NB4 (cell line): ENCODE measurements at places on chromosomes 6 and 20.

DNA sequence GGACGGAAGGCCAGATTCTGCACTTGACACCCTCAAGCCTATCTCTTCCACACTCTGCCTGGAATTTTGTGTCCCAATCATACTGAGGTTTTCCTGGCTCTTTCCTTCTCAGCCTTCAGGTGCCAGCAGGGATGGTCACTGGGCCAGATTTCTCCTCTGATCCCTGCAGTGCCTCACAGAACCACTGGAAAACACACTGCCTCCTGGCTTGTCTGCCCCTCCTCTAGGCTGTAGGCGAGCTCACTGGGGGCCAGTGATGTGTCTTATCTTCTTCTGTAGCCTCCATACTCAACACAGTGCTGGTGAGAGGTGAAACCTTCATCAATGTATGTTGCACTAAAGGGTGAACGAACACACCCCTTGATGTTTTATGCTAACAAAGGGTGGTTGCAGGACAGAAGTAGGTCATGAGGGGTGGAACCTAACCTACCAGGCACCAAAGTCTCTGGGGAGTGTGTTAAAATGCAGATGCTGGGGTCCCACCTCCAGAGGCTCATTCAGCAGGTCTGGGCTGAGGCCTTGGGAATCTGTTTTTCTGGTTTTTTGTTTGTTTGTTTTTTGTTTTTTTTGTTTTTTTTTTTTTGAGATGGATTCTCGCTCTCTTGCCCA, 80.3 kb downstream of the CDH26 start:
- no peak for DNase-seq

GRCh38 chr6:153623496-153623895, 415.5 kb upstream of the OPRM1 start:
- DNase-seq, result no peak

DNA sequence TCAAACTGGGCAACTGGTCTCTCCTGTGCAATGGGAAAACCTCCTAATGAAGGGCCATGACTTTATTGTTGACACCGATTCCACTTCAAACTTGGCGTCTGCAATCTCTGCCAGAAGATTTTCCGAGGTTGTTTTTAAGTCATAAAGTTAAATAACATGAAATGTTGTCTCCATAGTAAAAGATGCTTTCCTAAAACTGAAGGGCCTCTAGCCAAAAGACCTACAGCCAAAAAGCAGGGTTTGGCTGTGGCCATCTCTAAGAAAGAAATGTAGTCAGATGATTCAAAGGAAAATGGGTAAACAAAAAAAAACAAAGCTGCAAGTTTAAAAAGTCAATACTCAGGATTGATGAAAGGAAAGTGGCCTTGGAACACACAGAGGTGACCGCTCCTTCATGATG, 14.1 kb downstream of the CD93 start:
- DNase-seq, result no peak

DNA sequence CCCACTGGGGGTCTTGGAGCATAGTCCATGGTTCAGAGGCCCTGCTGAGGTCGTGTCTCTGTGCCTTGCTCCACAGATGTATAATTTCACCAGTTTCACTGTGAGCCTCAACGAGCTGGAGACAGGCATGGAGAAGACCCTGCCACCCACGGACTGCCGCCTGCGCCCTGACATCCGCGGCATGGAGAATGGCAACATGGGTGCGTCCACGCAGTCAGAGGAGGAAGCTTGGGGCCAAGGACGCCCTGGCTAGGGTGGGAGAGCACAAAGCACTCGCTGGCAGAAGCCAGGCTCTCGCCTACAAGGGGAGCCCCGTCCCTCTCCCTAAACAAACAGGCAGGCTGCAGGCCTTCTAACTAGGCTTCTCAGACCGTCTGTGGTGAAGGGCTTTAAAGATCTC, 13.7 kb upstream of the ADRM1 start:
- DNase-seq, result no peak

- DNase-seq, result no peak
These were observed 7.3 kb downstream of the PEDS1 start for GRCh38 chr20:50146214-50146613.

GRCh38 chr6:144952456-144953240, 667.5 kb downstream of the UTRN start:
- no peak for DNase-seq

GRCh38 chr6:131532580-131533039, 40.4 kb upstream of the ARG1 start:
- no peak for DNase-seq

GRCh38 chr6:6604566-6604965, 16.0 kb downstream of the LY86 start:
- DNase-seq, result peak; percentile 51

- peak; percentile 39 for DNase-seq
These were observed 9.8 kb downstream of the FAM210B start for GRCh38 chr20:56368351-56369134.

- no peak for DNase-seq
These were observed 482.0 kb upstream of the POU3F2 start for GRCh38 chr6:98352348-98352747.

DNA sequence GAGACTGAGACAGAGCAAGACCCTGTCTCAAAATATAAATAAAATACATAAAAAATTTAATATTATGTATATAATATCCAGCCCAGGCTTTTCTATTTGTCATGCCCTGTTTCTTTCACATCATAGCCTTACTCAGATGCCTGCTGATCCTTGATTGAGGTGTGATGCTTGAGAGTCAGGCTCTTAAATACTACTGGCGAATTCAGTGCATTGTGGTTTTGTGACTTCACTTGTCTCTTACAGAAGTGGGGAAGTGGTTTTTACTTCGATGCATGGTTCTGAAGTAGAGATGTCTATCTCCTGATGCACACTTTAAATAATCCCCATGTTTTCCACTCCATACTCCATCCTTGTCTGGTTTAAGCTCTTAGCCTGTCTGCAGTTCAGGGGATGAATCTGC, 29.1 kb downstream of the ASXL1 start:
- DNase-seq, result peak; percentile 75

- peak; percentile 82 for DNase-seq
These were observed 265.9 kb downstream of the BMP7 start for GRCh38 chr20:57000441-57000968.

GRCh38 chr6:170018422-170018935, 267.1 kb downstream of the ERMARD start:
- DNase-seq, result peak; percentile 63

- no peak for DNase-seq
These were observed 57.9 kb downstream of the KCNB1 start for GRCh38 chr20:49424536-49424935.

DNA sequence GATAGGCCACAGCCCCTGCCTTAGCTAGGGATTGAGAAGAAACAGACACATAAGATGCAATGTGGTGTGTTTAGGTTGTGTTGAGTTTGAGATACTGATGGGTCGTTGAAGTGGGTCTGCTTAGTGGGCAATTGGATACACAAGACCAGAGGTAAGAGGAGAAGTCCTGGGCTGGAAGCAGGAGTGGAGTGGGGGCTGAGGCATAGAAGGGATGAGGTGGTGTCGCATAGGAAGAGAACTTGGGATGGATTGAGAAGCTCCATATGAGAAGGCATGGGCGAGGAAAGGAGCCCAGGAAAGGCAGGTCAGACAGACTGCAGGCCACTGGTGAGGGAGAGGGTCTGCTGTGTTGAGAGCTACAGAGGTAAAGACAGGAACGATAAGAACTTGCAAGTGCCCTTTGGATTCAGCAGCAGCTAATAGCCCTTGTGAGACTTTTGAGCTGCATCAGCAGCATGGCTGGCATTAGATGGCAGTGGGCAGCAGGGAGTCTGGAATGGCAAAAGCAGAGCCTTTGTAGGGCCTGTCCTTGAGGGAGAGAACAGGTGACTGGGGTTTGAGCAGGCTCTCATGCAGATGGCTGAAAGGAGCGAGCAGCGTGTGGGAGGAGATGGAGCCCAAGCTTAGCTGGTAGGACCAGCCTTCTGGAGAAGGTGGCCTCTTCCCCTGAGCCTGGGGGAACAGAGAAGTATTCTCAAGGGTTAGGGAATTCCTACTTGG, 33.2 kb downstream of the PLCG1 start:
- DNase-seq, result no peak

DNA sequence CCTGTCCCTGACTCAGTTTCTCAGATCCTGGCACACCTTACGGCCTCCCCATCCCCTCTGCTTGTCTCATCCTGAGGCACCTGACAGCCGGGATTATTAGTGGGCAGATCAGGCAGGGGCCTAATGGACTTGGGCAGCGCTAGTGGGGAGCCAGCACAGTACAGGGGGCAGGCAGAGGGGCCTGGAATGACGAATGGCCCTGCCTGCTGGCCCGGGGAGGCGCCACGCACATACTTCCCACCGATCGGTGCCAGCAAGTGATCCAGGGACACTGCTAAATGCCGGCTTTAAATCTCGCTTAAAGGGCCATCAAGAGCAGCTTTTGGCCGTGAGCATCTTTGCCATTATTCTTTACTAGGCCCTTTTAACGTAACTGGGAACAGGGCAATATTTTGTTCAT, 188.4 kb downstream of the DHX35 start:
- DNase-seq, result no peak
